ENCODE measurements at places on chromosomes 6 and 20.

DNA sequence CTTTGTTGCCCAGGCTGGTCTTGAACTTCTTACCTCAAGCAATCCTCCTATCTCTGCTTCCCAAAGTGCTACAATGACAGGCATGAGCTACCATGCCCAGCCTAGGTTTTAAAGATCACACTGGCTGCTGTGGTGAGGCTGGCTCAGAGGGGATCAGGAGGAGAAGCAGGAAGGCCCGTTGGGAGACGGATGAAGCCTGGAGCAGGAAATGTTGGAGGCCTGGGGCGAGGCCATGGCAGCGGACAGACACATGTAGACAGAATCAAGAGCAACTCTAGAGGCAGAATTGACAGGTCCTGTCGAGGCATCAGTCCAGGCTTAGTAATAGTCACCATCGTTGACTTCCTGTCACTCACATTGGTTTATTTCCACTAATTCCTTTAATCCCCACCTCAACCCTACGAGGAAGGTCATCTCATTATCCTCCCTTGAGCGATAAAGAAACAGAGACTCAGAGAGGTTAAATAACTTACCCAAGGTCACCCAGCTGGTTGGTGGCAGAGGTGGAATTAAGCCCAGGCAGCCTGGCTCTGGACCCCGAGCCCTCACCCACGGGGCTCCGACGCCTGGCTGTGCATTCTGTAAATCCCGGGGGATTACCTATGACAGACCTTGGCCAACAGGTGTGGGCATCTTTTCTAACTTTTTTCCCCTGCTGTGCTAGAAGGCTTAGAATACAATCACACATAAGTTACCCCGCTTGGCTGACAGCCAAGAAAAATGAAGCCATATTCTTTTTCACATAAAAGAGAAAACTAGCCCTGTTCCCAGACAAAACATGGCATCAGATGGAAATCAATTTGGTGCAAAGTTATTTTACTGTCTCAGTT lies 113.4 kb downstream of the EYA2 start:
- DNase-seq = no peak

DNA sequence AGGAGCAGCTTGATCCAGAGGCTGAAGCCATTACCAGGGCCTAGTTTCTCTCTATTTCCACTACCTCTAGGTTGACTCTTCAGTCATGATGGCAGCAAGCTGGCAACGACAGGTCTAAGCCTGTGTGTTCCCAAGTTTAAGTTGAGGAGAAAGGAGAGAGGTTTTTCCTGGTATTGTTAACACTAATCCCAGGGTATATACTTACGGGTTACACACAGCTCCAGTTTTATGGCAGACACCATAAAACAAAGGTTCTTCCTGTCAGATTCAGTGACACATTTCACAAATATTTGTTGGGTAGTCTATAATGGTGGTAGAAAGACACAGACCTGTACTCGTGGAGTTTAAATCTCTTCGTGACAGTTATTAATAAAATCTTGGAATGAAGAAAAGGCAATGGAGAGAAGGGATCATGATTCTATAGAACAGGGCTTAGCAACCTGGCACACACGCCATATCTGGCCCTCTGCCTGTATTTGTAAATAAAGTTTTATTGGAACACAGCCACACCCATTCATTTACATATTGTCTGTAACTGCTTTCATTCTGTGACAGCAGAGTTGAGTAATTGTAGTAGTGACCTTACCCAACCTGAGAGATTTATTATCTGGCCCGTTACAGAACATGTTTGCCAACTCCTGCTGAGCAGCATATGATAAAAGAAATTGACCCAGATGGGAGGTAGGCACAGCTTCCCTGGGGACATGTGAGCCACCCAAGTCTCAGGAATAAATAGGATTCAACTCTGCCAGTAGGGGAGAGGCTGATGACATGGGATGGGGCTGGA lies 323.3 kb downstream of the CDH4 start:
- no peak for DNase-seq

- DNase-seq = no peak
These were observed 37.0 kb downstream of the VSTM2L start for GRCh38 chr20:37939701-37940560.

- DNase-seq = no peak
These were observed 3.7 kb upstream of the NCOA6 start for GRCh38 chr20:34829191-34829590.

GRCh38 chr6:52361414-52361944 lies 472 bp upstream of the PAQR8 start:
- DNase-seq = no peak

GRCh38 chr20:9572670-9573069 lies 58.3 kb downstream of the LAMP5 start:
- no peak for DNase-seq

DNA sequence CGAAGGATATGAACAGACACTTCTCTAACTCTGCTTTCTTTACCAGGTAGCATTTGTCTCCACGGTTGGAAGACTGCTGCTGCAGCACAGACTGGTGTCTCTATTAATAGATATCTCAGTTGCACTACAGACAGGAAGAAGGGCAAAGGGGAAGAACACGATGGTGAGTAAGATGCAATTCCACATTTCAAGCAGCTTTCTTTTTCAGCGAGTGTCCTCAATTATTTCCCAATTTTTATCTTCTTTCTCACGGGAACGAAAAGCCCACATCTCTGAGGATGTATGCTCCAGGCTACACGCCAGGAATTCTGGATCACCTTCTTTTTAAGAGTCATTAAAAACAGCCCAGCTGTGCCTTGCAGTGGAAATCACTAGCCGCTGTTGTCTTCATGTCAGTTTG lies 311.6 kb upstream of the ECI2 start:
- DNase-seq = no peak

- no peak for DNase-seq
These were observed 55.9 kb upstream of the SAYSD1 start for GRCh38 chr6:39170860-39171259.

- no peak for DNase-seq
These were observed 742.9 kb downstream of the DHX35 start for GRCh38 chr20:39705032-39705431.

DNA sequence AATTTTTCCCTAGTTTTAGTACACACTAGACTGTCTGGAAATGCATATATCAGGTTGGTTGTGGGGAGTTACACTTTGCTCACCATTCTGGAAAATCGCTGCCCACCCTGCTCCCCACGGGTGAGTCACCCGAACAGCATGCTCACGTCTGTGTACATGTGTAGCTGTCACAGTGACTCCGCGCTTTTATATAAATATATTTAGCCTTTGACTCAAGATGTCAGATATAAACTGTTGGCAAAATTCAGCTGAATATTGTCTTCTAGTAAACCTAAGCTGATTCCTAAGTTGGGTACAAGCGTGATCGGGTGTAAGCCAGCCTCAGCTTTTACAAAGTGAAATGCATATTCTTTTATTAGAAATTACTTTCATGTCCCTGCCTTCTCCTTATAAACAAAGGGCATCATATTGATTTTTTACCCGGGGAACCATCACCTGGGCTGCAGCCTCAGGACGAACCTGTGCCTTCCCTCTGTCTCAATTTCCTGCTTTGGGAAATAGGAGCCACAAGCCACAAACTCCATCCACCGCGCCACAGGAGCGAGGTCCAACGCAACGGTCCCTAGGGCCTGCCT lies 4.3 kb downstream of the SDCBP2 start:
- no peak for DNase-seq

DNA sequence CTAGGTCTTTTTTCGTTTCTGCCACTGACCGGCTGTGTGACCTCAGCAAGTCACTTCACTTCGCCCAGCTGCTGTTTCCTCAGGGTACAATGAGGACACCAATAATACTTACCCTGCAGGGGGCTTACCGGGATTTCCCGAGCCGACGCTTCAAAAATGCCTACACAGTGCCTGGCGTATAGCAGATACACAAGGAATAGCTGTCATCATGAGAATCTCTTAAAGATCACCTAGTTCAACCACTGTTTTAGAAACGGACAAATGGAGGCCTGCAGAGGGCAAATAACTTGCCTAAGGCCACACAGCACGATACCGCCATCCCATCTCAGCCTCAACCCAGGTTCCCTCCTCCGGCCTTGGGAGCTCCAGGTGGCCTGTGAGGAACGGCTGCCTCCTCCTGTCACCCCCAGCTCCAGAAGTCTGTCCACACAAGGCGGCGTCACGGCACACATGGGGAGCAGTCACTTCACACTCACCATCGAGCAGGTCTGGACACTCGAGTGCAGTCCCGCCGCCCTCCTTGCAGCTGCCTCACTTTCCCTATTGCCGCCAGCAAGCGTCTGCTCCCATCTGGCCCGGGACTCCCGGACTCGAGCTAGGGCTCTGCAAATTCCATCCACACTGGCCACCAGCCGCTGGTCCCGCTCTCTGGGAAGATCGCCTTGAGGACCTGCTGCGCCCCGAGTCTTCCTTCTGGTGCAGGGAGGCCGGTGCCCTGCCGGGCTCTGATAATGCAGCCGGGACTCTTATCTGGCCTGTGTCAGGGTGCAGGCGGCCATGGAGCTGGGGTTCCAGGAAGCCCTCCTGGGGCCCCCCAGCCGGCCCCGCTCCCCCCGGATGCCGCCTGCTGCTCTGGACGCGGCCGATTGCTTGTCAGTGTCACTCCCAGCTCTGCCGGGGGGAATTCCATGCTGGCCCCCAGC lies at the start of gene RIPOR3:
Gene RIPOR3 (minus strand): TSS at position 893 of the 923 bp plus-strand sequence. CDS start 414 bp downstream, at position 479.
- no peak for DNase-seq

- no peak for DNase-seq
These were observed 303.6 kb upstream of the FERMT1 start for GRCh38 chr20:6426287-6426891.

- no peak for DNase-seq
These were observed 138.9 kb downstream of the DTNBP1 start for GRCh38 chr6:15523679-15524630.

GRCh38 chr20:9255171-9255570 lies 186.3 kb downstream of the PLCB4 start:
- no peak for DNase-seq

DNA sequence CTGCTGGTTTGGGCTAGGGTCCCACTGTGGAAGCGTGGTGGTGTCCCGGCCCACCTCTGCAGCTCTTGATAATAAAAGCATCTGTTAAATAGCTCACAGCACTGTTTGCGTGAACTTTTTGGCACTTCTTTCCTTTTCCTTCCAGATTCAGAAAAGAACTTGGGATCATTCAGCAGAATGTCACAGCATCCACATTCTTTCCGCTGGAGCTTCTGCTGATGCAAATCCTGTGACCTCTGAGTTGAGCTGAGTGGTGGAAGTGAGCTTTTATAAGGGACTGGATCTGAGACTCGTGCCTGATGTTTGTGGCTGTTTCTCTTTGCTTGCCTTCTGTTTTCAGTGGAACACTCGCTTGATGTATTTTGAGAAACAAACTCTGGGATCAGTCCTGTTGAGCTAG lies 3.9 kb downstream of the OSBPL2 start:
- DNase-seq = no peak

DNA sequence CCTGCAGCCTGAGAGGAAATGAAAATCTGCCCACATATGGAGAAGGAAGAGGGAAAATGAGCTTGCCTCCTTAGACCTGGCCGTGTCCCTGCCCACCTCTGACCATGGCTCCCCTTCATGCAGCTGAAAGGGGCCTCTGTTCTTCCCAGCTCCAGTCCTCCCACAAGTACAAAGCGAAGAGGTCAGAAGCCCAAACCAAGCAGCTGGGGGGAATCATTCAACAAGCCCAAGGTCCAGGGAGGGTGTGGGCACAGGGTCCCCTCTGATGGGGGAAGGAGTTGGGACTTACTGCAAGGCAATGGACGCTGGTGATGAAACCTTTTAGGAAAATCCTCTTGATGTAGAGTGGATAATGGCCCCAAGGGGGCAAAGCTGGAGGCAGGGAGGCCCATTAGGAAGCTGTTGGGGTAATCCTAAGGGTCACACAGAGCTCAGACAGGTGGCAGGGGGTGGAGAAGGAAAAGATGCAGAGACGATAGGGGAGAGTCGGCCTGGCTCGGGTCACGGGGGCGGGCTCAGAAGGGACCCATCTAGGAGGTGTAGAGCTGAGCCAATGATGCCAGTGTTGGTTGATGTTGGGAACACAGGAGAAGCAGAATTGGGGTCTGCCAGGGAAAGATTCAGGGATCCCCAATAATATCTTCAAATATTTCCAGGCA lies 16.1 kb upstream of the GRM4 start:
- DNase-seq = no peak

- DNase-seq = no peak
These were observed 3.9 kb downstream of the PTPRK start for GRCh38 chr6:128516514-128516898.

DNA sequence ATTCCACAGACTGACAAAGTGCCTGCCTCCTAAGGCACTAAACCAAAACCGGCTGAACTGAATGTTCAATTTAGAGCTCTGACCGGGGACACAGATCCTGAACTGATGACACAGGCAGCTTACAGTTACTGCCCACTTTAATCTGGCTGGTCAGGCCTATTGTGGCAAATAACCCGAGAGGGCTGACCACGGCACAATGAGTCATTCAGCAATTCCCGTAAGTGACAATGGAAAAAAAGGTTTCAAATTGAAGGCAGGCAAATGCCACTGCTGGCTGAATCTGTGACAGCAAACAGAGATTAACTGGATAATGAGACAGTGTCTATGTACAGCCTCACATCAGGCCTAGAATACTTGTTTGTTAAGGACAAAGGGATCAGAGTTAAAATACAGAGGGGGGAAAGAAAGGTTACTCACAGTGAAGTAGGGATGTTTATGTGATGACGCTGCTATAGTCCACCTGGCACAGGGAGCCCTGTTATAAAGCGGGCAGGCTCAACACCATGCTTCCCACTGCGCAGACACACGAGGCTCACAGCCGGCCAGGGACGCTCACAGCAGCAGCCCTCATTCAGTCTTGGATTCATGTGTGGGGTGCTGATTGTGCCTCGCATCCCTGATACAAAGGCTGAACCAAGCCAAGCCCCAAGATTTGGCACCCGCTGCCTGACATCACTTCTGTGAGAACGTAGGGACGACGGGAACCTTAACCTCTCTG lies 54.4 kb downstream of the RTN4IP1 start:
- no peak for DNase-seq

GRCh38 chr20:10769700-10770099 lies 95.9 kb upstream of the JAG1 start:
- DNase-seq = no peak

- no peak for DNase-seq
These were observed 37.7 kb upstream of the SLC4A11 start for GRCh38 chr20:3276680-3277015.

Data from cerebellar nuclear complex (tissue), 1 donor.